ENCODE measurements at places on chromosomes 1 and 21.
A peak's percentile ranks its signal among the peaks of the same experiment; 100 is the strongest.

GRCh38 chr1:115006191-115006590 lies 23.4 kb upstream of the TSHB start:
- H3K4me3 ChIP-seq: no peak overlapping the region
- H3K36me3 ChIP-seq: no peaks in the 10 kb centered on the region
- no peak overlapping the region for H3K27ac ChIP-seq

DNA sequence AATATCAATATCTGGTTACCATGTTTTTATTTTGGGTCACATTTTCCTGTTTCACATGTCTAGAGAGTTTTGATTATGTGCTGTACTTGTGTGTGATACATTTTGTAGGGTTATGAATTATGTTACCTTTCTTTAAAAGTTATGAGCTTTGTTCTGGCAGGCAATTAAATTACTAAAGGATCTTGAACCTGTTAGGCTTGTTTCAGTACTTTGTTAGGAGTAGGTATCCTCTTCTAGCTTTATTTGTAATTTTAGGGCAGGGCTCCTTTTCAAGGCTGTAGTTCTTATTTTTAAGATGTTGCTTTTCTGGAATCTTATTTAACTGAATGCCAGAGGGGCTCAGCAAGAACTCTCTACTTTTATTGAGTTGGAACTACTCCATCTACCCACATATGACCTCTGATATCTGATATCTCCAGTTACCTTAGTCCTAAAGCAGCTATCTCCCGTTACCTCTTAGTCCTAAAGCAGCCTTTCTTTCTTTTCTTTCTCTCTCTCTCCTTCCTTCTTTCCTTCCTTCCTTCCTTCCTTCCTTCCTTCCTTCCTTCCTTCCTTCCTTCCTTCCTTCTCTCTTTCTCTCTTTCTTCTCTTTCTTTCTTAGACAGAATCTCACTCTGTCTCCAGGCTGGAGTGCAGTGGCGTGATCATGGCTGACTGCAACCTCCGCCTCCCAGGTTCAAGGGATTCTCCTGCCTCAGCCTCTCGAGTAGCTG lies 23.8 kb downstream of the KCTD3 start:
- DNase-seq: no peak
- H3K27me3 ChIP-seq: no peaks in the 10 kb centered on the region
- no peak overlapping the region for H3K4me3 ChIP-seq
- H3K27ac ChIP-seq: no peak overlapping the region
- H3K4me1 ChIP-seq: peaks cover 13% of the 10 kb centered on the region

GRCh38 chr1:98388441-98388840 lies 273.1 kb upstream of the SNX7 start:
- H3K4me3 ChIP-seq: no peak overlapping the region
- peak; percentile 43 for DNase-seq
- peaks cover 26% of the 10 kb centered on the region for H3K4me1 ChIP-seq
- H3K27me3 ChIP-seq: no peaks in the 10 kb centered on the region

DNA sequence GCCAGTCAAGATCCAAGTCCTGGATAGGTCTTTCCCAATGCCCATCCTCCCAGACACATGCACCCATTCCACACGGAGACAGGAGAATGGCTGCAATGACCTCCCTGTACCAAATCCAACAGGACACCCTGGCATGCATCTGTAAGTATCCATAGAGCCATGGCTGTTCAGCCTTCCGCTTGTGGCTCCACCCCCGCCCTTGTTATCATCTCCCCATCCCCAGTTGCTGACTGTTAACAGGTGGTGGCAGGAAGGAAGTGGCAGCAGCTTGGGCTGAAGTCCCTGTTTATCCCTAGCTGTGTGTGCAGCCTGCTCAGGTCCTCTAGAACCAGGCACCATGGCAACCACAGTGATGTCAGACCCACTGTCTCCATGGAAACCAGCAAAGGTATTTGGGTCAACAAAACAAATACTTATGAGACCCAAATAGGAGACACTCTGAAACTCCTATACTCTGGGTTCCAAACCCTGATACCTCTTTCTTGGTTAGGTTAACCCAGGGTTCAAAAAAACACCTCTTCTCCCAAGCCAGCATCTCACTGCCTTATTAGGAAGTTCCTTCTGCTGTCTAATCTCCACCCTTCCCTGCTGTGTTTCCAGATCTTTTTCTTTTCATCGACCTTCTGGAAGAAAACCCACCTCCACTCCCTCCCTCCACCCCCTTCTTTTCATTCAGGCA lies 721 bp downstream of the PBXIP1 start:
- H3K4me3 ChIP-seq: peak overlapping the region; percentile 88
- H3K36me3 ChIP-seq: peaks cover 12% of the 10 kb centered on the region
- peaks cover 43% of the 10 kb centered on the region for H3K4me1 ChIP-seq
- H3K27me3 ChIP-seq: no peaks in the 10 kb centered on the region
- DNase-seq: no peak

DNA sequence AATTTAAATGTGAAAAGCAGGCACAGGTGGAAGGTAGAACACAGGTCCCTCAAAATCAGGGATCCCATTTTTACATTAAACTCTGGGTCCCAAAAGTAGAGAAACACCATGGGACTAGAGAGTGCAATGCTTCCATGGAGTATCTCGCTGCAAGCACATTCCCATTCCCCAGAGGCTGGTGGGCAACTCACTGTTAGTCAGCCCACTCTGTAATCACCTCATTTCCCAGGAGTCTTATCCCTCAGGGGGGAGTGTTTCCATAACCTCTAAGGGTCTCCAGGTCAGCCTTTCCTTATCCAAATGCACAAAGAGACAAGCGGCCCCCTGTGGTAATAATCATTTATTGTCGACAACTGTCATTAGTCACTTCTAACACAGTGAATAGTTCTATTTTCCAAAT lies 490.1 kb upstream of the LRRC7 start:
- no peaks in the 10 kb centered on the region for H3K4me1 ChIP-seq
- H3K27me3 ChIP-seq: peaks cover 20% of the 10 kb centered on the region
- no peaks in the 10 kb centered on the region for H3K36me3 ChIP-seq
- no peak overlapping the region for H3K27ac ChIP-seq

- DNase-seq: no peak
- no peak overlapping the region for H3K27ac ChIP-seq
- no peaks in the 10 kb centered on the region for H3K4me1 ChIP-seq
- H3K36me3 ChIP-seq: no peaks in the 10 kb centered on the region
- H3K27me3 ChIP-seq: no peaks in the 10 kb centered on the region
- no peak overlapping the region for H3K4me3 ChIP-seq
These were observed 128.0 kb downstream of the PRRX1 start for GRCh38 chr1:170791941-170792340.

GRCh38 chr1:233607252-233608119 lies 6.4 kb upstream of the KCNK1 start:
- peaks cover 12% of the 10 kb centered on the region for H3K27me3 ChIP-seq
- peak; percentile 51 for DNase-seq
- H3K4me1 ChIP-seq: peaks cover 8% of the 10 kb centered on the region
- H3K27ac ChIP-seq: no peak overlapping the region
- H3K4me3 ChIP-seq: no peak overlapping the region

DNA sequence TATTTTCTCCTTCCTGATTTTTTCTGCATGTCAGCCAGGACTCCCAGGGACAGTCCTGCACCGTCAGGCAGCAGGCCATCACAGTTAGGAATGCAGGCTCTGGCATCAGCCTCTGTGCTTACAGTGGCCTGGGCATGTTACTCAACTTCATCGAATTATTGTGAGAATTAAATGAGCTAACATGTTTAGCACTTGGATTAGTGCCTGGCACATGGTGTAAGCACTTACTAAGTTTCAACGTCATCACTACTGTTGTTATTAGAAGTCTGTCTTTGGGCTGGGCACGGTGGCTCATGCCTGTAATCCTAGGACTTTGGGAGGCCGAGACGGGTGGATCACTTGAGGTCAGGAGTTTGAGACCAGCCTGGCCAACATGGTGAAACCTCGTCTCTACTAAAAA lies 45.1 kb downstream of the SCCPDH start:
- peak overlapping the region; percentile 92 for H3K27ac ChIP-seq
- peak; percentile 99 for DNase-seq
- peaks cover 18% of the 10 kb centered on the region for H3K4me1 ChIP-seq
- no peaks in the 10 kb centered on the region for H3K27me3 ChIP-seq

DNA sequence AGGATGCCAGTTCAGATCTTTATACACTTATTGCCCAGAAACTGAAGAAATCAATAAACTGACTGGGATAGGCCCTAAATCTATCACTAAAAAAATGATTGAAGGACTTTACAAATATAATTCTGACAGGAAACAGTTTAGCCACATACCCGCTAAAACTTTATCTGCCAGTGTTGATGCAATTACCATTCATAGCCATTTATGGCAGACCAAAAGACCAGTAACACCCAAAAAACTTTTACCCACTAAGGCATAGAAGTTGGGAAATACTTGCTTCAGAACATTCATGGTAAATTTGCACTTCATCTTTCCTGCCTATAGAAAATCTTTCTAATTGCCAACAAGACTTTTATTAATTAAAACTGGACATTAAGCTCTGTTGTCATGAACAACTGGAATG lies 15.0 kb upstream of the GPR25 start:
- peak overlapping the region; percentile 2 for H3K27ac ChIP-seq
- no peak overlapping the region for H3K4me3 ChIP-seq
- H3K4me1 ChIP-seq: peaks cover 14% of the 10 kb centered on the region
- DNase-seq: no peak
- H3K36me3 ChIP-seq: peaks cover 81% of the 10 kb centered on the region
- H3K27me3 ChIP-seq: no peaks in the 10 kb centered on the region

GRCh38 chr1:33615546-33615945 lies 143.1 kb downstream of the ZSCAN20 start:
- H3K27ac ChIP-seq: no peak overlapping the region
- H3K36me3 ChIP-seq: no peaks in the 10 kb centered on the region
- H3K27me3 ChIP-seq: peaks cover 73% of the 10 kb centered on the region
- DNase-seq: no peak

DNA sequence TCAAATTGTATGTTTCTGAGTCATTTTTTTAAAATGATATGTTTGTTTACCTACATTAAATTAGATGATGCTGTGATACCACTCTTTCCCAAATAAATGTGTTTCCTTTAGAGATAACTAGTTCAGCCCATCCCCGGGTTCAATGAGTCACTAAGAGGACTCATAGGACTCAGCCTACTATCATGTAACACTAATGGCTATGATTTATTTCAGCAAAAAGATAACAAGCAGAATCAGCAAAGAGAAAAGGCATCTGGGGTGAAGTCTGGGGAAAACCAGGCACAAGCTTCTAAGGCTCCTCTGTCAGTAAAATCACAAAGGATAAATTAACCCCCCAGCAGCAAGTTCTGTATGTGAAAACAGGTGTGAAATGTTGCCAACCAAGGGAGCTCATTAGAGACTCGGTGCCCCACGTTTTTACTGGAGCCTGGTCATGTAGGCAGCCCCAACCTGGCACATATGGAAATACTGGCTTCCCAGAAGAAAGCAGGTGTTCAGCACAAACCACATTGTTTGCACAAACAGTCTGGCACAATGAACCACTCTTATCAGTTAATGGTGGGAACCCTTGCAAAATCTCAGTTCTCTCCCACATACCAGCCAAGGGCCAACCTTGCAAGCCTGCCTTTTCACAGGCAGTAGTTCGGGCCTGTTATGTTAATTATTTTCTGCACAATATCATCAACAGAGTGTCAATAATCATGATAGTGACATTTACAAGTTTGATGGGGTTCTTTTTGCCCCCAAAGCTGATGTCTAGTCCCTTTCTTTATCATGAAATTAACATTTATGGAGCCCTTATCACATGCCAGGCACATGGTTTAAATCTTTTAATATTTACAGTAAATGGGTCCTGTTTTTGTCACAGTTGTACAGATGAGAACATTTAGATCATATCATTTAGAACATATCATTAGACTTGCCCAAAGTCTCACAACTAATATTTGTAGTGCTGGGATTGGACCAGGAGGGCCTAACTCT lies 23.1 kb upstream of the CNN3 start:
- no peak overlapping the region for H3K27ac ChIP-seq
- H3K27me3 ChIP-seq: peaks cover under 1% of the 10 kb centered on the region
- no peak for DNase-seq
- no peak overlapping the region for H3K4me3 ChIP-seq

GRCh38 chr1:185907246-185907645 lies 173.1 kb downstream of the HMCN1 start:
- no peaks in the 10 kb centered on the region for H3K36me3 ChIP-seq
- DNase-seq: no peak
- H3K27me3 ChIP-seq: no peaks in the 10 kb centered on the region
- no peak overlapping the region for H3K4me3 ChIP-seq
- no peak overlapping the region for H3K27ac ChIP-seq
- no peaks in the 10 kb centered on the region for H3K4me1 ChIP-seq

- no peak for DNase-seq
- peak overlapping the region; percentile 1 for H3K27ac ChIP-seq
- no peak overlapping the region for H3K4me3 ChIP-seq
- peaks cover 37% of the 10 kb centered on the region for H3K4me1 ChIP-seq
- H3K27me3 ChIP-seq: no peaks in the 10 kb centered on the region
- H3K36me3 ChIP-seq: no peaks in the 10 kb centered on the region
These were observed 26.2 kb downstream of the NEK2 start for GRCh38 chr1:211648980-211649934.

- no peak overlapping the region for H3K27ac ChIP-seq
- no peaks in the 10 kb centered on the region for H3K4me1 ChIP-seq
- no peaks in the 10 kb centered on the region for H3K36me3 ChIP-seq
- no peak for DNase-seq
- H3K27me3 ChIP-seq: peaks cover 8% of the 10 kb centered on the region
- H3K4me3 ChIP-seq: no peak overlapping the region
These were observed 37.1 kb upstream of the TRIM67 start for GRCh38 chr1:231124746-231125145.

DNA sequence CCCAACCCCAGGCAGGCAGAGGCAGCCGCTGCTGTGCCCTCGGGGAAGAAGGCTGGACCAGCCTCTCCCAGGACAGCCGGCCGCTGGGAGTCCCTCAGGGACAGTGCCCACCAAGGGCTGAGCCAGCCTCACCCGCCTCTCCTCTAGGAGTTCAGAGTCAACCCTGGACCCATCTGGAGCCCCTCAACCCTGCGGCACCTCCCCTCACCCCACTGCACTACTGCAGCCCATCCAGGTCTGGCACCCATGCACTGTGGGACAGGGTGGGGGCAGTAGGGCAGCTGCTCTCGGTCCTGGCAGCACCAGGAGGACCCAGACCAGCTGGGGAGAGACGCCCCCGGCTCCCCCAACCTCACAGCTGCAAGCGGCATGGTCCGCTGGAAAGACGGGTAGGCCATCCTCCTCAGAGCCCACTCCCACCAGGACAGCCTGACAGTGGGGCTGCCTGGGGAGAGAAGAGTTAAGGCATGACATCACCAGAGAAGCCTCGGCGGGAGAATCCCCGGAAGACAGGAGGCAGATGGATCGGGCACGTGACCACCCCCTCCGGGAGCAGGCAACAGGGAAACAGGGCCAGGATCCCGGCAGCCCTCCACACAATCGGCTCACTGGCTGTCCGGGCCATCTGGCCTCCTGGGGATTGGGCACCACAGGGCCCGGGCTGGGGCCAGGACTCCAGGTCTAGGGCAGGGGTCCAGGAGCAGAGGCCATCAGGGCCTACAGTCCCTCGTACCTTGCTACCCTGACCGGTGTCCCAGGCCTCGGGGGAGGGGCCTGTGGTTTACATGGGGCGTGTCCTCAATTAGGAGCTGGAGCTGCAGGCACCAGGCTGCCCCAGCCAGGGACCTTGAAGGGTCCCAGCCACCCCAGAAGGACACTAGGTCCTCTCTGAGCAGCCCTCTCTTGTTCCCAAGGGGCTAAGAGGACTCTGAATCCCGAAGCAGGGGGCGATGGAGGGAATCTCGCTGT lies 3.1 kb downstream of the ACAP3 start:
- DNase-seq: peak; percentile 71
- H3K27me3 ChIP-seq: no peaks in the 10 kb centered on the region
- H3K27ac ChIP-seq: no peak overlapping the region
- peak overlapping the region; percentile 81 for H3K4me3 ChIP-seq
- H3K36me3 ChIP-seq: peaks cover 16% of the 10 kb centered on the region

Measured in MCF 10A (cell line).